ENCODE measurements at places on chromosomes 16 and 17.

DNA sequence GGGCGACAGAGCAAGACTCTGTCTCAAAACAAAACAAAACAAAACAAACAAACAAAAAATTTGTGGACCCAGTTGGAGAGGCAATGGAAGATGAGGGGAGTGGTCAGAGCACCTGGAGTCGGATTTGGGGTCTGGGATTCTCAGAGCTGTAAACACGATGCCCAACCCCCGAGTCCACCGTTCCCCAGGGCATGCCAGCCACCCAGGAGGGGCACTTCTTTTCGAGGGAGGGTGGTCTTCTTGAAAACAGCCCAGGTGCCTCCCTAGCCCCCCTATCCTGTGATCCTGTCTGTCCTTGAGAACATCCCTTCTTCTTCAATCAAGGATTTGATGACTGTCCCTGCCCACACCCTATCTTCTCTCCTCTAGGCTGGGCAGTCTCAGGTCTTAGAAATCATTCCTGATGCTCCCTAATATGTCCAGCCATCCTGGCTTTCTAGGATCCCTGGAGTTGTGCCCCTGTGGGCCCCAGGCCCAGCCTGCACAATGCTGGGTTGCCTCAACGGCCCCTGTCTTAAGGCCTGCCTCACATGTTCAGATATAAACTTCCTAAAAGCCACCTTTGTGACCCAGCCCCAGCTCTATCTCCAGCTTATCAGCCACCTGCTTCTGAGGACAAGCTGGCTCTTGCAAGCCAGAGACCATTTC, 3.1 kb upstream of the SLC13A2 start:
- DNase-seq, result no peak

DNA sequence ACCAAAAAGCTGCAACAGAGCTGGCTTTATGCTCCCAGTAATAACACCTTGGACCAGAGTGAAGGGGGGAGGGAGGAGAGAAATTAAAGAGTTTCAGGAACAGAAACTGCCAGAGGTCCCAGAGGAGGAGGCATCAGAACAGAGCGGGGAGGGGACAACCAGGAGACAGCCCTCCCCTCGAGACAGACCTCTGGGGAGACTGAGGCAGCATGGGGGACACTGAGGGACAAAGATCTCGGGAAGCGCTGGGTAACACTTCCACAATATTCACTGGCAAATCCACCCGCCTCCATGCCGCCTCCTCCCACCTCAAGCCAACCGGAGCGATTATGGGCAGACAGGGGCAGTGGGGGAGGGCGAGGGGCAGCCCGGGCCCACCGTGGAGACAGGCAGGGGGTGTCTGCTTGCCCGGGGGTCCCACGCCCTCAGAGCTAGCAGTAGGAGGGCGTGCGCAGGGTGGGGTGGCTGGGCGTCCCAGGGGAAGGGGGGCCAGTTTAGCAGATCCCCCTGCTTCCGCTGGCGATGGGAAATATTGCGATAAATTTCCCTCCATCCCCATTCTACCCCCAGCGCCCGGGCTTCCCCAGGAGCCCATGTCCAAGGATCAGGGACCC, 1.2 kb downstream of the PCGF2 start:
- DNase-seq, result no peak

- DNase-seq, result no peak
Observed at GRCh38 chr17:8312726-8313600, 2.9 kb downstream of the ARHGEF15 start.

DNA sequence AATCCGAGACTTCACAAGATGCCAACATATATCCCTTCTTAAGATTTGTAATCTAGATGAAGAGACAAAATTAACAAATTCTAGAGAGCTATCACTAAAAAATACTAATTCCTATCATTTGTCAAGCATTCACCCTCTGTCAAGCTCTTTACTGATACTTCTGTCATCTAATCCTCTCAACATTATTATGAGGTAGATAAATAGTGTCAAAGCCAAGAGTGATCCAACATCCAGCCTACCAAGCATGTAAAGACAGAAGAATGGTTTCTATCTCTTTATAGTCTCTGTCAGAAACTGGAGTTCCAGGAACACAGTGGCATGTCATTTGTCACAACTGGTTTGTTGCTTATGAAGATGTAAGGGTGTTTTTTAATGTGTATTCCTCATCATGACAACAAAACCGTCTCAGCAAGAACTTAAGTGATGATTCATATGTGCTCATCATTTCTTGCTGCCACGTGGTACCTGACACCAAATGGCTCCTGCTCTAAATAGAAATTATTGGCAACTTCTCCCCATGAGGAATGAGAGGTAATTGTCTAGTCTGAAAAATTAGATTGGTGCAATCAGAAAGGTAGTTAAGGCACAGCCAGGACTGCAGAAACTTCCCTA, 196.8 kb downstream of the TOX3 start:
- DNase-seq, result no peak

- DNase-seq, result no peak
Observed at GRCh38 chr16:50275428-50276325, 9.3 kb downstream of the ADCY7 start.

DNA sequence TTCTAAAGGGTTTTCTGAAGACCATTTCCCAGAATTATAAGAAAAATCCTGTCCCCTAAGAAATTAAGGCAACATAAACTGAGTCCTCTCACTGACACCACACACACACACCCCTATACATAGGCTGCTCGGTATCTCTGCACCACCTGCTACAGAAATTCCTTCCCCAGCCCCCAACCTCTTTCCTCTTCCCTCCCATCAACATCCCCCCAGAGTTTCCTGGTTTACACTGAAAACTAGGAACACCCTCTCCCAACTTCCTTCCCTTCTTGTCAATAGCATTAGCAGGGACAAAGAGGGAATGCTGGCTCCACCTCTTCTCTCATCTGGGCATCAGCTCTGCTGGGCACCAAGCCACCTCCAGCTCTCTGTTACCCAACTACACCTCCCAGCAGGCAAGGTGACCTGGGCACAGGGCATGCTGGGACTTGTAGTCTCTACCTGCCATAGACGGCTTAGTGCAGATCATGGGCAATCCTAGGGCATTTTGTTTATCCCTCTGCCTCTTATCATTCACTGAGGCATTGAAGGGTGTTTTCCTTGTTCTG, 15.7 kb downstream of the CAVIN1 start:
- DNase-seq, result peak; percentile 17

DNA sequence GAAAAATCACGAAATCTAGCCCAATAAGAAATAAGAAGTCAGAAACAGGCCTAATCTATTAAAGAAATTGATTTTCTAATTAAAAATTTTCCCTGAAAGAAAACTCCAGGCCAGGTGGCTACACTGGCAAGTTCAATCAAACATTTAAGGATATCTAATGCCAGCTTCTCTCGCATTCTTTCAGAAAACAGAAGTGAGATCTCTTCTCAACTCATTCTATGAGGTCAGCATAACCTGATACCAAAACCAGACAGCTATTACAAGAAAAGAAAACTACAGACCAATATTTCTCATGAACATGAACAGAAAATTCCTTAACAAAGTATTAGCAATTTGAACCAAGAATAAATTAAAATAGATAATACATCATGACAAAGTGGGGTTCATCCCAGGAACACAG, 52.4 kb downstream of the AXIN2 start:
- DNase-seq, result no peak

DNA sequence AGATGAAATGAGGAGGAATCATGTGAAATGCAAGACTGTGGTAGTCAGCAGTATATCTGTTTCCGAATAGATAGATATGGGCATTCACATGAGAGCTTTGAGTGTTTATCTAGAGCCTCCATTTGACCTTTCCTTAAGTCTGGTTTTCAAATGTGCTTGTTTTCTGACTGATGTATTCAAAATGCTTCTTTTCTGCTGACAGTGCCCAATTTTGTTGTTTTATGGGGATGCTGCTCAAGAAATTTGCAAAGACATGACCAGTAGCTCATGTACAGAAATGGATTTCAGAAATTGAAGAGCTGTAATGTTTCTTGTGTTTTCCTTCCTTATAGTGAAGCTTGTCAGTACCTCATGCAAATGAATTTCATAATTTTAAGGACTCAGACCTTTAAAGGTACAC, 903.4 kb upstream of the CDH8 start:
- no peak for DNase-seq

DNA sequence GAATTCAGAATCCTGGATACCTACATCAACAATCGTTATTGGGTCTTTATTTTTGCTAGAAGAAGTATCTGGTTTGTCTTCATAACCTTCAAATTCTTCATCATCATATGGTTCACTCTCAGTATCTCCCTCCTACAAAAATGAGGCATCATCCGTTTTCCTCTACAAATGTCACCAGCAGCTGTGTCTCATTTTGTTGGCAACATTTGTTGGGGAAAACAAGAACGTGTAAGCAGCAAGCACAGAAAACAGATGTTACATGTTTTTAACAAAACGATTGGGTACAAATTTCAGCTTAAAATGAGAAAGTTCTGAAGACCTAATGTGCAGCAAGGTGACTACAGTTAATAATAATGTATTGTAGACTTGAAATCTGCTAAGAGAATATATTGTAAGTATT, 8.7 kb downstream of the CCDC47 start:
- DNase-seq, result no peak

- no peak for DNase-seq
Observed at GRCh38 chr17:42169351-42169750, 11.6 kb downstream of the KCNH4 start.

- peak; percentile 25 for DNase-seq
Observed at GRCh38 chr17:61837175-61838051, 25.9 kb downstream of the BRIP1 start.

DNA sequence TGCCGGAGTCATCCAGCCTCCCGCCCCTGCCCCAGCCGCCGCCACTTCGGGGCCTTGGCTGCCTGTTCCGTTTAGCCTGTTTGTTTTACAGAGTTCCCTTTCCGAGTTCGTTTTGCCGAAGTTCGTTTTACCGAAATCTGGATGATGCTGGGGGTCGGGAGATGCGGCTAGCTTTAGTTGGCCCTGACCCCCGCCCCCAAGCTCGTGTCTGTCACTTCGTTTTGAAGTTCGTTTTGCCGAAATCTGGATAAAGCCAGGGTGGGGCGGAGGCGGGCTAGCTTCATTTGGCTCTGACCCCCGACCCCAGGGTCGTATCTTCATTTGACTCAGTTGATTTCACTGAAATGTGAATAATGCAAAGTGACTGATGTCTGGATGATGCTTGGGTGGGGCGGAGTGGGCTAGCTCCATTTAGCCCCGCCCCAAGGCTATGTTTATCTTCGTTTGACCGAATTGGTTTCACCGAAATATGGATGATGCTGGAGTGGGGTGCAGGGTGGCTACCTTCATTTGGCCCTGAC, 591 bp downstream of the PSMD7 start:
- no peak for DNase-seq

GRCh38 chr17:52681480-52681879, 523.0 kb upstream of the CA10 start:
- peak; percentile 7 for DNase-seq

GRCh38 chr16:53761962-53762703, 58.2 kb downstream of the FTO start:
- no peak for DNase-seq

GRCh38 chr17:6476810-6477179, 32.5 kb downstream of the PIMREG start:
- DNase-seq, result no peak

- no peak for DNase-seq
Observed at GRCh38 chr16:3529175-3529574, 28.4 kb downstream of the CLUAP1 start.

GRCh38 chr17:351449-351738, 1.2 kb downstream of the RPH3AL start:
- no peak for DNase-seq

- DNase-seq, result no peak
Observed at GRCh38 chr16:83968891-83969649, 1.0 kb downstream of the NECAB2 start.

GRCh38 chr17:67256075-67256732, 11.2 kb upstream of the HELZ start:
- DNase-seq, result no peak

DNA sequence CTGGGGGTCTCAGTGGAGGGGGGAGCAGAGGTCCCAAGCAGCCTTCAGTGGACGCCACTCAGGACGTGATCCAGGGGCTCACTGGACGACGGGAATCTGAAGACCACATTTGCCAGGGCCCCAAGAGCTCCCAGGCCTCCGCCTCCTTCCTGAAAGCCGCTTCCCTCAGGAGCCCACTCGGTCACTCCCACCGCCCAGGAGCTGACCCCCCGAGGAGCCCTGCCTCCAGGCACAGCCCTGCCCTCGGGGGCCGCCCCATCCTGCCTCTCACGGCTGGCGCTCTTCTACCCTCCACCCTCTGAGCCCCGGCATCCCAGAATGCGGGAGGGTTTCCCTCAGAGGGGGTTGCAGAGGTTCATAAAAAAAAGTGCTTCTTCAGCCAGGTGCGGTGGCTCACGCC, 24.2 kb downstream of the TIMM22 start:
- no peak for DNase-seq

Measured in NCI-H748 treated with DMSO at 0.1 percent for 48 hours (cell line).